Thyroid gland (tissue), 4 donors: ENCODE measurements at places on chromosomes 11 and 22.

GRCh38 chr11:77372726-77373125 lies 71.2 kb upstream of the GDPD4 start:
- no peak for DNase-seq

DNA sequence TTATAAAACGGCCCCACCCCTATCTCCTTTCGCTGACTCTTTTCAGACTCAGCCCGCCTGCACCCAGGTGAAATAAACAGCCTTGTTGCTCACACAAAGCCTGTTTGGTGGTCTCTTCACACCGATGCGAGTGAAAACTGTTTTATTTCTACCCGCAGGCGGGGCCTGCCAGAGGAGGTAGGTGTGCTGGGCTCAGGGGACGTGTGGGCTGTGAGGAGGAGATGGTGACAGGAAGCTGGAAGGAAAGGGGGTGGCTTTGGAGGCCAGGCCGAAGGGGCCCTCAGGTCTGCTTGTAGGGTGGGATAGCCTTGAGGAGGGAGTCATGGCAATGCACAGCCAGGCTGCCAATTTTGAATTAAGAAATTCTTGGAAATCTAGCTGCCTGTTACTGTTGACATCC lies 21.3 kb upstream of the KRTAP5-7 start:
- DNase-seq: no peak

GRCh38 chr11:112290493-112290850 lies 29.8 kb upstream of the PLET1 start:
- no peak for DNase-seq

GRCh38 chr22:48926643-48927042 lies 901.0 kb downstream of the BRD1 start:
- DNase-seq: no peak

DNA sequence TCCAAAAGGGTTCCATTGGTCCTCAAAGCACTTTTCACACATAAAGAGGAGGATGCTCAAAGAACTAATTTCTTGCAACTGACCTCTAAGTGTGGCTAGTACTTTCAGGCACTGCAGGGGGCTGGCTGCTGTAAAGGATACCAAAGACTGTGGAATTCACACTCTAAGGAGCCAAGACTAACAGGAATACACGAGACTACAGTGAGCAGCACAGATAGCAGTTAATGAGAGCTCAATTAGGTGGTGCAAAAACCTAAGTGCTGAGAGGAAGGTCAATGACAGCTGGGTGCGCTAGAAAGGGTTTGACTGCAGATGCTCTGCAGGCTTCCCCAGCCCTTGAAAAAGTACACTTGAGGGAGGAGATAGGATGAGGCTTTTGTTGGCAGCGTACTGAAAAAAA lies 124.3 kb upstream of the NTM start:
- no peak for DNase-seq

DNA sequence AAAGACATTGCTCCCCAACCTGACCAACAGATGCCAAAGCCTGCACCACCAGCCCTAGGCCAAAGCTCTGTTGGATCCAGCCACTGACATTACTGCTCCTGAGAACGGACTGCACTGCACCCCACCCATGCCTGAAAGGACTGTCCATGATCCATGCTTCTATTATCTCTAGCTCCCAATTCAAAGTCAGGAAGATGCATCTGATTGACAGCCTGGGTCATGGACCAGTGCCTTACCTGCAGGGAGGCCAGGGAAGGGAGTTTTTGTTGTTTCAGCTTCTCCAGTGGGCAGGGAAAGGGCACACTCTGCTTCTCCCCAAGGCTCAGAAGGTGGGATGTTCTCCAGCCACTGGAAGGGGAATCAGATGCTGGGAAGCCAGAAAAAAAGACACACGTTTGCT lies 4.8 kb upstream of the PRDM11 start:
- DNase-seq: no peak

- DNase-seq: no peak
These were observed 176.2 kb upstream of the FAT3 start for GRCh38 chr11:92048415-92048814.

- DNase-seq: no peak
These were observed 5.4 kb downstream of the APIP start for GRCh38 chr11:34910817-34911216.

DNA sequence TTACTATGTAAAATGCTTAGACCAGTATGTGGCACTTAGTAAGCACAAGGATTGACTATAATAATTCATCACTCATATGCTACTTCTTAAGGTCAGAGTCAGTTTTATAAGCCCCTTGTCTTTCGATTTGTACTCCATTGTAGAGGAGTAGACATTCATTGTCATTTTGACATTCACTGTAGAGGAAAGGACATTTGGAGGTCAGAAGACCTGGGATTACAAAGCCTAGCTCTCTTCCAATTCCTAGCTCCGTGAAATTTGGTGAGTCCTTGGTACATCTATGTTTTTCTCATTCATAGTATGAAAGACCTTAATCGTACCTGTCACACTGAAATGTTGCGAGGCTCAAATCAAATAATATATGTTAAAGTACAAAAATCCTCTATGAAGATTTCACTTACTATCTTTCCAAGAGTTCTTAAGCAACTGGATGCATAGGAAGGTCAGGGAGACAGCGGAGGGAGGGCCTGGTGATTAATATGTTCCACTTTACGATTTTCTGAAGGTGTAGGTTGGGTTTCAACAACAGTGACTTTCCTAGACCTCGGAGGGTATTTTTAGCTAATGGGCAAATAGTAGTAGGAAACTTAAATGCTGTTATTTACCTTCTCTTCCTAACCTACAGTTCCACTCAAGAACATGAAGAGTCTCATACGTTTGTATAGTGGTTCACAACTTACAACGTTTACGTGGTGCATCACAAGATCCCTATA lies 1.4 kb upstream of the EMSY start:
- no peak for DNase-seq
